ENCODE measurements at places on chromosomes 3 and 15.

DNA sequence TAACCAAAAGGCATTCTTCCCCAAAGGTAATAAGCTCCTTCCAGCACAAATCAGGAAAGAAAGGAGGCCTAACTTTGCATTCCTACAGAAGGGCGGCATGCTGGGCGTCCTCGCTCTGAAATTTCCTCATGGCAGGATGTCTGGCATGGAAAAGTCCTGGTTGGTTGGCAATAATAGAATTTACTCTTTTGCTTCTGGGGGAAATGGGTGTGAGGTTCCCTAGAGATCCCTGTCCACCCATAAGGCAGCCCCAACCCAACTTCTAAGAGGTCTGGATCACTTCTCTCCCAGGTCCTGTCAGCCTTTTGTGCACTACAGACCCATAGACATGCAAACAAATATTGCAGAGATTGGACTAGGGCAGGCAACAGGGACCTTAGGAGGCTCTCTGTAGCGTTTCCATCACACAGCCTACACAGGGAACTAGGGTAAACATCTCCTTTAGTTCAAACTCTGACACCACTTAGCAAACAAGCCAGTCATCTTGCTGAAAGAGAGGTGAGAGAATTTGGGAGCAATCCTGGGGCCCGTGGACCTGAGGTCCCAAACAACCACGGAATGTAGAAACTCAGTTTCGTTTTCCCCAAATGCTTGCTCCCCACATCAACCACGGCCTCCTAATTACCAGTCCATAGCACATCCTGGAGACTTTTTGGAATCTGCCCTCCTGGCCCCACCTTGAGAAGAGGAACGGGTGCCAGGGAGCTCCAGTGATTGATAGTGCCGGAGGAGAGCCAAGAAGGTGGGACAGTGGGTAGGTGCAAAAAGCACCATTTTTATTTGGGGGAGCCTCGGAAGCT, 2.1 kb downstream of the ZIC4 start:
- DNase-seq, result no peak

- DNase-seq, result peak; percentile 78
Observed at GRCh38 chr3:107117922-107118536, 259.2 kb upstream of the CCDC54 start.

- no peak for DNase-seq
Observed at GRCh38 chr3:15097891-15098290, 1.1 kb downstream of the RBSN start.

DNA sequence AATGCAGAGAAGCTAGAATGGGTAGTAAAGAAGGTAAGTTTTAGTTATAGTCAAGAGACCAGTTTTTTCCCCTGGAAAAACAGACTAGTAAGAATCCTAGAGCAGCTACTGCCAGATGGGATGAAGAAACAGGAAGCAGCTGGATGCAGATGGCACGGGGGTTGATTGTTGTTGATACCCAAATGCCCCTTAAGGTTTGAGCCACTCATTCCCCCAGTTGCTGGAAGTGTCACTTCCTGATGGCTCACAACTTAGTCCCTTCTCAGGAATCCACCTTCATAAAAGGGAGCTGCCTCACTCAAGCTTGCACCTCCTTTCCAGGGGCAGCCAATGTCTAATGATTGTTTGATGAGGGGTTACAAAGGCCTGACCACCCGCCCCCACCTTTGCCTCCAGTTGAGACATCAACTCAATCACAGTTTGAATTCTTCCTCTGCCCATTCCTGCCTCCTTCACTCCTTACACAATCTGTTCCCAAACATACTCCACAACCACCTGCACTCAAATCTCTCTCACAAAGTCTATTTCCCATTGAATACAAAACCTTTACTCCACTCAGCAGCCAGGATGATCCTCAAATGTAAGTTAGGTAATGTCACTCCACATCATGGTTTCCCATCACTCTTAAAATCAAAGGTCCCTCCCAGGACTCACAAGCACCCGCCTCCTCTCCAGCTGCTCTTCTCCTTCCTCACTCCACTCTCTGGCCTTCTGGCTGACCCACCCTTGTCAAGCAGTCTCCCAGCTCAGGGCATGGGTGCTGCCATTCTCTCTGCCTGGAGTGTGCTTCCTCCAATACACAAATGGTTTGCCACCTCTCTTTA, 450.1 kb upstream of the THBS1 start:
- DNase-seq, result no peak

GRCh38 chr15:67144609-67145311, 79.4 kb downstream of the SMAD3 start:
- DNase-seq, result no peak

DNA sequence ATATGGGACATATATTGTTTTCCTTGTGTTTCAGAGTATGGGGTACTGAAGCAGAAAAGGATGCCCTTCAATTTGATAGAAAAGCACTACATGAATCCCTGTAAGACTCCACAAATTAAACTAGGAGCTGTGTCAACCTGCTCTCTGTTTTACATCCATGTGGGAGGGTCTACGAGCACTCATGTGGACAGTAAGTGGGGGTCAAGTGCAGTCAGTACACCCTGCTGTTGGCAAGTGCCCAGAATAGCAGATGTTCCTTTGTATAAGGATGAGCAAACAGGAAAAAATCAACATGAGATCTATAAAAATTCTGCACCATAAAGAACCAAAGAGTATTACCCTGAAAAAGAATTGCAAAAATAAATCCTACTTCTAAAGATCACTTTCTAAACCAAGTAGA, 659.9 kb downstream of the SI start:
- DNase-seq, result no peak

GRCh38 chr3:159233734-159234133, 431.9 kb downstream of the MFSD1 start:
- no peak for DNase-seq

Measured in muscle of arm (tissue), 14 donors.